ENCODE measurements at places on chromosomes 7 and 10.

GRCh38 chr10:89030791-89031190 lies 40.2 kb downstream of the FAS start:
- no peak for DNase-seq

GRCh38 chr7:17139081-17139480 lies 159.4 kb upstream of the AHR start:
- DNase-seq = peak; percentile 19

DNA sequence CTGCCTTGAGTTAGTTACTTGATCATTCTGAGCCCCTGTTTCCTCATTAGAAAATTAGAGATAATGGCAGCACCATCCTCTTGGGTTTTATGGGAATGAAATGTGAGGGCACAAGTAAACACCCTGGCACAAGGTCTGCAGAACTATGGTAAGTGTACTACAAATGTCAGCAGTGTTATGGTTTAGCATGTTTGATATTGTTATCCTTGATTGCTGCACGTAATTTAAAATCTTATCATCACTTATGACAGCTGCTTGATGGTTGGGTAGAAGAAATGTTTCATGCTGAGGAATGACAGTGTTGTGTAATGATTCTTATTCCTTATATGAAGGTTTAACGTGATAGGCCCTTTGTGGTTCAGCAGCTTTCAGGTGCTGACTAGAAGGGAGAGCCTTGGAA lies 134.3 kb downstream of the KAT6B start:
- DNase-seq = no peak

GRCh38 chr10:44313761-44314165 lies 71.1 kb downstream of the CXCL12 start:
- no peak for DNase-seq

GRCh38 chr7:67364441-67365017 lies 367.9 kb downstream of the TYW1 start:
- DNase-seq = no peak

GRCh38 chr10:130412317-130412716 lies 276.1 kb downstream of the GLRX3 start:
- no peak for DNase-seq

- no peak for DNase-seq
Measured at GRCh38 chr7:84337429-84337828, 142.8 kb upstream of the SEMA3A start.

- DNase-seq = no peak
Measured at GRCh38 chr7:99734987-99735386, at the start of gene CYP3A7. TSS of gene CYP3A7 (minus strand) at chr7:99735196. CDS start at chr7:99735093, 103 bp downstream.

- DNase-seq = no peak
Measured at GRCh38 chr7:29490094-29490607, 73.5 kb upstream of the PRR15 start.

DNA sequence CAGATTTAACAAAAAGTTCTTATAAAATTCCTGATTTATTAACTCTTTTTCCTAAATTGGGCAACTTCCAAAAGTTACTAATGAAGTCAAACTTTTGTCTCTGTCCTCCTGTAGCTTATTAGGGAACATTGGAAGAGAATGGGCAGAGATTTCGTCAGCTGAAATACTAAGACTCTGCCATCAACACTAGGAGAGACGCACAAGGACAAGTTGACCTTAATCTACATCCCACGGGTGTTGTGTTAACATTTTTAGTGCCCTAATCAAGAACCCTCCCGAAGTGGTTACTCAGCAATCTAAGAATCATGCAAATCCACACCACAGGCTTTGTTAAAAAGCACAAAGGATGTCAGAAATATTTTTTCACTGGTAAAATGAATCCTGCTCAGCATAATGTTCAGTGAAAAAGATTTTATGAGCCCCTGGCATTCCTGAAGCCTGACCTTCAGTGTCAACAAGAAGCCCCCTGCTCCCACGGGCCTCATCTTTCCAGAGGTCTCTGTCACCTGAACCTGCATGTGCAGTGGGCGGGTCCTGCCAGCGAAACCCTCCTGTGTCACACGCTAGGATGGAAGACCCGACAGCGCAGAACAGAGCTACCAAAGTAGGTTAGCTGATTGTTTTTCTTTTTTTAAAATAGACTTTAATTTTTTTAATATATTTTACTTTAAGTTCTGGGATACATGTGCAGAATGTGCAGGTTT lies 70.6 kb upstream of the AKR1E2 start:
- no peak for DNase-seq

- DNase-seq = no peak
Measured at GRCh38 chr7:155803418-155804376, 8.6 kb downstream of the SHH start.

Measured in central memory CD4-positive, alpha-beta T cell (primary cell).